ENCODE measurements at places on chromosomes 6 and 20.

- DNase-seq: no peak
Observed at GRCh38 chr6:40722553-40723258, 135.5 kb upstream of the LRFN2 start.

DNA sequence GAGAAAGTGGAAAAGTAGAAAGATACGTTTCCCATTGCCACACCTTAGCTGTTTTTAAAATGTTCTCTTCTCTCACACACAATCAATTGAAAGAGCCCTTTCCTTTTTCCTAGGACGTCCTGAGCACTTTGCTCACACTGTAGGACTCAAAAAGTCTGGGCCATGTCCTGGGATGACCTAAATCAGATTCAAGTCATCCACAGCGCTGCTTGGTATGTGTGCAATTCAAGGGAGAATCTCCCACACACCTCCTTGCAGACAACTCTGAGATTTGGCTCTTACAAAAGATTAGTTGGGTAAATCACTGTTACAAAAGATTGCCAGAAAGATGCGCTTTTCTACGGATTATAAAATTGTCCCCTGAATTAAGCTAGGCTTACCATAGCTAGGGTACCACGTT is 130.1 kb downstream of the RNASET2 start:
- no peak for DNase-seq

DNA sequence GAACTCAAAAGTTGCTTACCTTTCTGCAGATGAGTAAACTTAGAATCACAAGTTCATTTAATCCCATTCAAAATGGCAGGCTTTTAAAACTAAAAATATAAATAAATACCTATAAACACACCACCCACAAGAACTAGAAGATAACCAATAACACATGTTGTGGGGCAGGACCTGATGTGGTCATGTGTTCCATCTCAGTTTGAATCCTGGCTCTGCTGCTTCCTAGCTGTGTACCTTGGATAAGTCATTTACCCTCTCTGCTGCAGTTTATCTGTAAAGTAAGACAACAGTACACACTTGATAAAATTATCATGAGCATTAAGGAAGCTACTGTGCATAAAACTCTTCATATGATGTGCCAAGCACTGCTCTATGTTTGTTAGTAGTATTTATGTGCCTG is 22.0 kb downstream of the TRIM27 start:
- no peak for DNase-seq

DNA sequence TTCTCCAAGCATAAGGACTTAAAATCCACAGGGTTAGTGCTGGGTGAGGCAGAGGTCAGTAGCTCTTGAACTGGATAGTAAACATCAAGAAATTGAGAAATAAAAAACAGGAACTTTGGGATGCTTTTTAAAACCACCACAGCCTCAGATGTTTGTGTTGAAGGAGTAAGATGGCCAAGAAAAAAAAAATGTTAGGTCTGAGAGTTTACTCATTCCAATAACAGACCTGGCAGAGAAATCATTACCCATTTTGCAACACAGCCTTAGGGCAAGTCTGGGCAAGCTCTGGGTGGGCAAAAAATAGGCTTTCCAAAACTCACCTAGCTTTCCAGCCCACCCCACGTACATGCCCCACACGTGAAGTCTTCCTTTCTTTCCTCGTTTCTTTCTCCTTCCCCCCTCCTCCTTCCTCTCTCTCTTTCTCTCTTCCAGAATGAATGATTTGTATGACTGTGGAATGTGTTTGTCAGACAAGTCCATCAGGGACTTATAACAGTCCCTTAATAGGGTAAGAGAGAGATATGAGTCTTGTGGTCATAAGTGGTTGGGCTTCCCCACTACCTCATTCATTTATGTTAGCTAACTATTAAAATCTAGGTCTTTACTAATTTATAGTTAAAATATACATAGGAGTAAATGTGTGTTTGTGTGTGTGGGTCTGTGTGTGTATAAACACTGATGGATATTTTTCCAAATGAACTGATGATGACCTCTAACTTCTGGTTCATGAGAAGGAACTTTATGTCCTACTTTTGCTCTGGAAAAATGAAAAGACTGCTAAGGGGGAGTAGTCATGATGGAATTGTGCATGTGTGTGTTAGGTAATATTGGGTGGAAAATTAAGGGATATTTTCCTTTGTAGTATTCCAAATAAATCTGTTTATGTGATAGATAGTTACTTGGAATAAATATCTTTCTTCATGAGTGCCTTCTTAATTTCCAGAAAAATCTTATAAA is 18.0 kb upstream of the DSE start:
- DNase-seq: no peak

GRCh38 chr6:71028236-71028876 is 71.5 kb upstream of the B3GAT2 start:
- DNase-seq: no peak

GRCh38 chr20:31785089-31785488 is 34.1 kb upstream of the MYLK2 start:
- no peak for DNase-seq

All from NCI-H526 treated with DMSO at 0.1 percent for 48 hours (cell line).